ENCODE measurements at places on chromosomes 6 and 20. TPM values are rescaled to one million over a fixed set of nuclear protein-coding genes. Genes with fewer than 3 reads are reported as not detected.

Gene FAM162B
- total RNA-seq, result 13.1 TPM

Gene C6orf132
- 1.2 TPM for total RNA-seq

Gene BFSP1
- 2.3 TPM for total RNA-seq

Gene RBM12
- 29.9 TPM for total RNA-seq

Gene HCRTR2
- total RNA-seq, result not detected

DNA sequence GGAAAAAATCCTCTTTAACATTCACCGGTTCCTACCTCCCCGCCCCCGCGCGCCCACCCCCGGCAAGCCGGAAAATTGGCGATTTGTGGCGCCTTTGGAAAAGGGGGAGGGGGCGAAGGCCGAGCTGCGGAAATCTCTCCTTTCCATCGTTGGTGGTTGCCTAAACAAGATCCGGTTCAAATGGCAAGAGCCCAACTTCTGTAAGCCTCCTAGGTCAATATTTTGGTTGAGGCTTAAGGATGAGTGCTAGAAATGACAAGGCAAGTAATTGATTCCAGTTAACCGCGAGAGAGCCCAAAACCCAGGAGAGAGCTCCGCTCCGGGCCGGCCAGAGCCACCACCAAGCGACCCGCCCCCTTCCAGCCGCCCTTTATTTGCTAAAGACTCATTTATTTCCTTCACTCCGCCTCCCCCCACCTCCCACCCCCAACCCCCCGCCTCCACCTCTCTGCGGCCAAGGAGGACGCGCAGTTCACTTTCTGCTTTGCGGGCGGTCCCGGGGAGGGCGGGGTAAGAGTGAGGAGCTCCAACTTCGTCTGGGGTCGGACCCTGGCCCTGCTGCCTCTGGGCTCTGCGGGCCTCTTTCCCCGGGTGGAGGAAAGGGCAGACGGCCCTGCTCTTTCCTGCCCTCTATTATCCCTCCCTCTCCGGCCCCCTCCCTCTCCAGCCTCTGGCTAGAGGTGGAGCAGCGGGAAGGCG, 838 bp upstream of the NKX2-2 start:
- DNase-seq, result no peak

GRCh38 chr6:94683409-94683808, 893.9 kb upstream of the MANEA start:
- DNase-seq, result no peak

DNA sequence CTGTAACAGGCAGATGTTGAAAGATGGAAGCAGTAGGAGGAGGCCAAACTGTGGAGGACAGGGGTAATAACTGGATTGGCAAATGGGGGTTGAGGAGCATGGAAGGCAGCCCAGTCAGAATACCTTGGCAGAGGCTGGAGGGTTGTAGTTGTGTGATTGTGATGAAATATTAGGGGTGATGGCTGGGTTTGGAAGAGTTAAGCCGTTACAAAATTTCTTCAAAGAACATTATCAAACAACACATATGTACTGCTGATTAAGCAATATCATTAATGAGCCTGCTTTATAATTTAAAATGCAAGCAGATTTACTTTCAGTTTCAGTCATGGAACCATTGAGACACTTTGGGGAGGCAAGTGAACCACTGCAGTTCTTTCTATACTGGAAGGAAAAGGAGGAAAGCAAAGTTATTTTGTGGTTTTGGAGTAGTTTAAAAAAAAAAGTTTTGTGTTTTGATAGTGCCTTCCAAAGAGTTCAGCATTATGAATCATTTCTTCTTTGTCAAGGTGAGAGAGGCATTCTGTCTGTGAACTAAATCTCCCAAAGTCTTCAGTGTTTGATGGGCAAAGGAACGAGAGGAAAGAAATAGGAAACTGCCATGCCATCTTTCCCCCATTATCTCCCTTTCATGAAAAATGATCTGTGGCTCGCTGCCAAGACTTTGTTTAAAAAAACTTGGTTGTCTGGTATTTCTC, 20.7 kb downstream of the FOXO3 start:
- DNase-seq, result peak; percentile 98
